NT2/D1 (cell line): ENCODE measurements at places on chromosomes 12 and 14.

GRCh38 chr12:561908-562593, 101.2 kb downstream of the NINJ2 start:
- no peak for DNase-seq

- DNase-seq, result no peak
Measured at GRCh38 chr14:31854508-31855075, 222.5 kb upstream of the ARHGAP5 start.

DNA sequence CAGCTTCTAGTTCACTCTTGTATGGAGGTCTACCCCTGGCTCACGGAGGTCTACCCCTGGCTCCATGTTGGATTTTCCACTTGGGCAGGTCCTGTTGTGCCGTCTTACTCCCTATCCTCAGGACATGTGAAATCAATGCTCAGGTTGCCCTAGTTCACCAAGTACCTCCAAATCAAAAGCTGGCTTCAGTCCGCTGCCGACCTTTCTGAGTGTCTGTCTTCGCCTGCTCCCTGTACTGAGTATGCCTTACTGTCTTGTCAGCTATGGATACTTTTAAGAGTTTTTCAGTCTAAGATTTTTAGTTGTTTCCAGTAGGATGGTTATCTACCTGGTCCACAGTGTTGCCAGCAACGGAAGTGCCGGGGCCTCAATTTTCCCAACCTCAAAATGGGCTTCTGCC, 40.1 kb upstream of the BCL11B start:
- no peak for DNase-seq

- no peak for DNase-seq
Measured at GRCh38 chr12:129687731-129688130, 216.1 kb downstream of the TMEM132D start.

- DNase-seq, result no peak
Measured at GRCh38 chr14:83583201-83583600, 1946.7 kb upstream of the FLRT2 start.

DNA sequence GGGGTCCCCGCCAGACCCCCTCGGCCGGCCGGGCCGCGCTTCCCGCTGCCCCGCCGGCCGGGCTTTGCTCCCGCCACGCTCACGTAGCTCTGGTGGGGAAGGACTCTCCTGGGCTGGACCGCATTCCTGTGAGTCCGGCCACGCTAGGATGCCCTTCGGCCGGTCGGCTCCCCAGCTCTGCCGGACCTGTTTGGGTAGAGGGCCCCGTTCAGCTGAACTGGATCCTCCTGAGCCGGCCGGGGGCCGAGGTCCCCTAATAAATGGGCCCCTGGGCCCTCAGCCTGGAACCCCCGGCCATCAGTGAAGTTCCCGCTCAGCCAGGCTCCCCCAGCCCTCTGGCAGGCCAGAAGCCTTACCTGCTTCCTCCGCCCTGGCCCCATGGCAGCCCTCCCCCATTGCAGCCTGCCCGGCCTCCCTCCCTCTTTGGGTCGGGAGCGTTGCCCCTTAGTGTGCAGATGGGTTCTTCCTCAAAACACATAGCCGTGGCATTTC, 593 bp downstream of the UNC119B start:
- DNase-seq, result no peak

DNA sequence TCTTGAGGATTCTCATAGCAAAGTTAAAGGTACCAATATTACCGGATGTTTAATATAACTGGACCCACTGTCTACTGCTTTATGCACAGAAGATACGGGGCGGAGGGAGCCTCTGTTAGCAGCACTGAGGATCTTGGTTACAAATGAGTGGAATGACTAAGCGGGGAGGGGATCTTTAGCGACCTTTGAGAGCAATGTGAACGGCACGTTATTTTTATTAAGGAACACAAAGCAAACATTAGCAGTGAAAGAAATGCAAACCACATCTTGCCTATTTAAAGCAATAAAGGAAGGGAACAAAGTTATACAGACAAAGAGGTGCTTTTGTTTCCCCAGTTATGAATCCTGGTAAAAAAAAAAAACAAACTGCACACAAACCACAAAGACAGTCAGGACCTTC, 27.1 kb upstream of the PRMT8 start:
- DNase-seq, result no peak

- DNase-seq, result no peak
Measured at GRCh38 chr12:5806371-5807089, 138.5 kb downstream of the ANO2 start.

DNA sequence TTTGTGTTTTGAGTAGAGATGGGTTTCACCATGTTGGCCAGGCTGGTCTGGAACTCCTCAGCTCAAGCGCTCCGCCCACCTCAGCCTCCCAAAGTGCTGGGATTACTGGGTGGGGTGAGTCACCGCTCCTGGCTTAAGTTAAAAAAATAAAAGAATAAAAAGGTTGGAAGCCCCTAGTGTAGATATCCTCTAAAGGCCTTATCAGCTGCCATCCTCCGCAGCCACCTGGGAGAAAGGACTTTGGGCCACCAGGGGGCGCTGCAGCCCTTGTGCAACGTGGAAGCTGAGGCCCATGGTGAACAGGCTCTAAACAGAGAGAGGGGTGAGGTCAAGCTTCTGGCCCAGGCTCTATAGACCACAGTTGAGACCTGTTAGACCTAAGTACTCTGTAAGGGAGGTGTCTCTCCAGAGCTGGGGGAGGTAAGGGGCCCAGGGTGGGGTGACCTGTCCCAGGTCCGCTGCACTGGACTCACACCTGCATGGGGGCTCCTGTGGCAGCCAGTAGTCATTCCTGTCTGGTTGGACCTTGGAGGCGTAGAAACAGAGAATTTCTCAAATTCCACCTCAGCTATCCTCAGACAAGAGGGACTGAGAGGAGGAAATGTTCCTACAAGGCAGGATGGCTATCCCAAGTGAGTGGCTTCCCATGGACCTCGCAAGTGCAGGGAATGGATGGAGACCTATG, 14.0 kb upstream of the RACGAP1 start:
- DNase-seq, result no peak

- DNase-seq, result no peak
Measured at GRCh38 chr12:106211973-106212372, 35.8 kb downstream of the CKAP4 start.

DNA sequence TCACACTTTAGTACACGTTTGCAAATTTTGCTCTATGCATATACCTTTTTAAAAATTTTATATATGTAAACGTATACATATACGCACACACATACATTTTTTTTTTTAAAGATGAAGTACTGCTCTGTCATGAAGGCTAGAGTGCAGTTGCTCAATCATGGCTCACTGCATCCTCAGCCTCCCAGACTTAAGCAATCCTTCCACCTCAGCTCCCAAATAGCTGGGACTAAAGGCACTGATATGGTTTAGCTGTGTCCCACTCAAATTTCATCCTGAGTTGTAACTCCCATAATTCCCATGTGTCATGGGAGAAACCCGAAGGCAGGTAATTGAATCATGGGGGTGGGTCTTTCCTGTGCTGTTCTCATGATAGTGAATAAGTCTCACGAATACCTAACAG, 220.8 kb upstream of the CAND1 start:
- DNase-seq, result no peak

DNA sequence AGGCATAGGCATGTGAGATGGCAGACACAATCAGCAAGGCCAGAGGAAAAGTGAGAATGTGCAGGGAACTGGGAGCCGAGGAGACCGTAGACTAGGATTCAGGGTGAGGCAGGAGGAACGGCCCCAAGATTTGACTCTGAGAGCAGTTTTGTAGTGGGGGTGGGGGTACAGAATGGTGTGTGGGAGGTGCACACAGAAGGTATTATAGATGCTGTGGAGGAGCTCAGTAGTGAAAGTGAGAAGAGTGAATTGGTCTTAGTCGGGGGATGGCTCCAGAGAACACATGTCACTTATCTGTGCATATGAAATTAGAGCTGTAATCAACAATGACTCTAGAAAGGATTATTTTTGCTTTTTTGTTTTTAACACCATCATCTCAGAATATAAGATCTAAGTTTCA, 11.9 kb downstream of the ZNF664 start:
- DNase-seq, result no peak

GRCh38 chr12:30599608-30600007, 96.1 kb downstream of the IPO8 start:
- no peak for DNase-seq
